ENCODE measurements at places on chromosomes 1 and 21.

DNA sequence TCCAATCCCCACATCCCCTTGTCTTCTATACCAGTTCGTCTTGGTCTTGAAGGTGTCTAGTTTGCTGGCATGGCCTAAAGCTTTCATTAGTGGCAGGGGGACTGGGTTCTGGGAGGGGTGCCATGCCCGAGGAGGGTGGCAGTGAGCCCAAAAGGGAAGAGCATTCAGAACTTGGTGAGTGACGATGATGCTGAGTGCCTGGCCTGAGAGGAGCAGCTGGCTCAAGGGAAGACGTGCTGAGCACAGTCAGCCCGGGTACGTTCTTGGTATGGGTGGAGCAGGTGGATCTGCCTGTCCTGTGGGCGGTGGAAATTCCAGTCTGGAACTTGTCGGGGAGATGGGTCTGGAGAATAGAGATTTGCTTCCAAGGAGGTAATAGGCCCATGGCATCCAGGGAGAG is 4.6 kb downstream of the FDPS start:
- DNase-seq = no peak

- DNase-seq = no peak
These were observed 1.0 kb upstream of the CRTC2 start for GRCh38 chr1:153959454-153959853.

GRCh38 chr1:201060586-201060985 is 37.1 kb upstream of the KIF21B start:
- no peak for DNase-seq

DNA sequence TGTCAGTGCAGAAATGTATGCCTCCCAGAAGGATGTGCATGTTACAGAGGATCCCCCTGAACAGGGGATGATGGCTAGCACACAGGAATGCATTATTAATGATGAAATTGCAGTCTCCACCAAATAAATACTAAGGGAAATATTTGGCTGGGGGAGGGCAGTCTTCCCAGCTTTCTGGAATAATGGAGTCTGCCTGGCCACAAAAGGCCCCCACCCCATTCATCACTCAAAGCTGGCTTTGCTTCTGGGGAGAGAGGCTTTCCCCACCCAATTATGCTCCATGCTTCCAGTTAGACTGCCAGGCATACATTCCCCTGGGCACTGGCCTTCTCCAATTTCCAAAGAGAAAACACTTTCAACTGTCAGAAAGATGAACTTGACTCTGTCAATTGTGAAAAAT is 302.7 kb downstream of the SIPA1L2 start:
- DNase-seq = no peak

DNA sequence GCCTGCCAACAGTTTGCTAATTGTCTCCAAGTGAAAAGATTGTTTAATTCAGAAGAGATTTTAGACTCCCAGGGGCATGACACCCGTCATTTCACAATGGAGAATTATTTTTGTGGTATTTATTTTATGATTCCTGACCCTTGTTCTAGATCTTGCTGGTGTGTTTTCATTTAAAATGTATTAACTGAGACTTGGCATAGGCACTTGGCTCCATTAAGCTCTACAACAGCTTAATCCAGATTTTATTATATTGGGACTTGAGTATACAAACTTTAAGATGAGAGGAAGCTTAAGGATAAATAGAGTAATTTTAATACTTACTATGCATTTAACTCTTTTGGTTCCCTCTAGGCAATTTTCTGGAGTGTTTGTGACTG is 101.3 kb upstream of the KCNE2 start:
- DNase-seq = no peak

DNA sequence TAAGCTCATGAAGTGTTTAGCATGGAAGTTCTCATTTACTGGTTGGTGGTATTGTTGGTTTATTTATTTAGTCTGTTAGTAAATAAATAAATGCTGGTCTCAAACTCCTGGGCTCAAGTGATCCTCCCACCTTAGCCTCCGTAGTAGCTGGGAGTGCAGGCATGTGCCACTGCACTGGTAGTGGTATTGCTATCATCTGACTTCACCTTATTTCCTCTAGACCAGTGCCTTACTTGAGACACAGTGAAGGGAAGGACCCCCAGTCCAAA is 1.4 kb upstream of the SLC2A1 start:
- DNase-seq = no peak

DNA sequence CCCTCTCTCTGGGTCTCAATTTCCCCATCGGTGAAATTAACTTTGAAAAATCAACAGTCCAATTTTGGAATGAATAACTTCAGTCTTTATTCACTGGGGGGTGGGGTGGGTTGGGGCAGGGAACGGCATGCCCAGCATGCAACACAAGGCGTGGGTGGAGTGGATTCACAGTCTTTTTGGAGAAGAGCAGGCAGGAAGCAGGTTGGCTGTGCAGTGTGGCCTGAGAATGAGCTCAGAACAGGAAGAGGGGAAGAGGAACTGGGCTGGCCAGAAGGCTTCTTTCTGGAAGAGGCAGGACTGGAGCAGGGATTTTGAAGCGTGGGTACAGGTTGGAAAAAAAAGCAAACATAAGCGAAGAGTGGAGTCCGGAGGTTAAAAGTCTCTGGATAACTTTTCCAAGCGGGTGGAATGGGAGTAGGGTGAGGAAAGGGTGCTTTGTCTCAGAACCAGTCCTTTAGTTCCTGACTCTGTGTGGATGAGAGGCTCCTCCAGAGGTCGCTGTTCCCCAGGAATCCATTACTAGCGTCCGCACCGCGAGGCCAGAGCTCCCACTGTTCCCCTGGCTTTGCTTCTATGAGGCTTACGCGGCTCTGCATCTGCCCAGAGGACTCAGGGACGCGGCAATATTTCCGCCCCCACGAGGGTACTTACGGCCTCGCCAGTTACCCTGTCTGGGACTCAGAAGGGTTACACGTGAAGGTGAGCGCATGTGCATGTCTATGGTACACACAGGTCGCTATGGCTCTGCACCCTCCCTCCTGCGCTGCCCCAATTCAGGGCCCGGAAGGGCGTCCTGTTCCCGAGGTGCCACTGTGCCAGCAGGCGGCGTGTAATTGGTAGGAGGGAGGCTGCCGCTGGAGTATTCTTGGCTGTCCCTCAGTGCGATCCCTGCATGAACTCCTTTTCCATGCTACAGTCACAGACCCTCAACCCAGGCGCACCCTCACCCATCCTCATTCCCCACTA is 5.5 kb upstream of the FOXD2 start:
- no peak for DNase-seq

DNA sequence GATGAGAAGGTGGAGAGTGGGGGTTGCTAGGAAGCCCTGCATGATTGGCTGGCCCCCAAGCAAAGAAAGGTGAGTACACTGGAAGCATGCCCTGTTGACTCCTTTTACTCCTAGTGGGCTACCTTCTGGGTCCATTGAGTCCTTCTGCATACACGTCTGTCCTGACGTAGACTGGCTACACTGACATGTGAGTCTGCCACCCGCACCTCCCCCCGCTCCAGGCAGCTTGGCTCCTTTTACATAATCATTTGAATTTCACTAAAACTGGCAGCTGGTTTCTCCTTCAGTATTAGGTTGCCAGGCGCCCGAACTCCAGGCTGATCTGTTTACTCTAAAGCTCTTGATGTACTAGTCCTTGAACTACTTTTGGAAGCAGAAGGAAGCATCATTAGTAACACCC is 8.7 kb downstream of the MRPS21 start:
- DNase-seq = no peak

GRCh38 chr1:31984419-31985347 is 29.0 kb upstream of the KHDRBS1 start:
- peak; percentile 10 for DNase-seq

DNA sequence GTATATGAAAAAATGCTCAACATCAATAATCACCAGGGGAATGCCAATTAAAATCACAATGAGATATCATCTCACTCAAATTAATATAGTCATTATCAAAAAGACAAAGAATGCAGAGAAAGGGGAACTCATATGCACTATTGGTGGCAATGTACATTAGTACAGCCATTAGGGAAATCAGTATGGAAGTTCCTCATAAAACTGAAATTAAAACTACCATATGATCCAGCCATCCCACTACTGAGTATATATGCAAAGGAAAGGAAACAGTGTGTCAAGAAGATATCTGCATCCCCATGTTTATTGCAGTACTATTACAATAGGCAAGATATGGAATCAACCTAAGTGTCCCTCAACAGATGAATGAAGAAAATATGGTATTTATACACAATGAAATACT is 32.1 kb upstream of the TEKT2 start:
- DNase-seq = no peak

DNA sequence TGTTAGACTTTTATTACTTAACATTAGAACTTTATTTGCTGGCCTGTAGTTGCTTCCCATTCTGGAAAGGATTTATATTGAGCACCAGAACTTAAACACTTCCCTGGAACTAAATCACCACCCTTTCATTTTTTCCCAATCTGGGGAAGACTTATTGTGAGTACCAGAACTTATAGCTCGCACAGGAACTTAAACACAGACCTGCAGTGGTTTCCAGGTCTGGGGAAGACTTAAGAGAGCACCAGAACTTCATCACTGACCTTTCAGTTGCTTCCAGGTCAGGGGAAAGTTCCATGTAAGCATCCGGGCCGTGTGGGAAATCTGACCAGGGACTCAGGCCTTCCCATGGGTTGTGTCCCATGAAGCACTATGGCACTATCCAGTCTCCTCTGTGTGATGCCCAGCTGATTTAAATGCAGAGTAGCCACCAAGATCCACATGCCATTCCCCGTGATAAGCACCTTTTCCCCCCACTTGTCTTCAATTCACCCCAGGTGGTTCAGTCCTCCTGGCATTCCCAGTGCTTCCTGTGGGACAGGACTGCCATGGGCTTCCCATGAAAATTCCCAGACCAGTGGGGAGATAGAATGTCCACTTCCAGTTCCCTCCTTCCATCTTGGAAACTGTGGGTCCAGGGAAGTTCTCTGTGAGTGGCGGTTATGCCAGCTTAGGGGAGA is 48.9 kb downstream of the C4BPA start:
- DNase-seq = no peak

GRCh38 chr1:69172003-69173000 is 395.4 kb upstream of the LRRC7 start:
- DNase-seq = no peak

- DNase-seq = no peak
These were observed 14.7 kb upstream of the SPOCD1 start for GRCh38 chr1:31830511-31830910.

DNA sequence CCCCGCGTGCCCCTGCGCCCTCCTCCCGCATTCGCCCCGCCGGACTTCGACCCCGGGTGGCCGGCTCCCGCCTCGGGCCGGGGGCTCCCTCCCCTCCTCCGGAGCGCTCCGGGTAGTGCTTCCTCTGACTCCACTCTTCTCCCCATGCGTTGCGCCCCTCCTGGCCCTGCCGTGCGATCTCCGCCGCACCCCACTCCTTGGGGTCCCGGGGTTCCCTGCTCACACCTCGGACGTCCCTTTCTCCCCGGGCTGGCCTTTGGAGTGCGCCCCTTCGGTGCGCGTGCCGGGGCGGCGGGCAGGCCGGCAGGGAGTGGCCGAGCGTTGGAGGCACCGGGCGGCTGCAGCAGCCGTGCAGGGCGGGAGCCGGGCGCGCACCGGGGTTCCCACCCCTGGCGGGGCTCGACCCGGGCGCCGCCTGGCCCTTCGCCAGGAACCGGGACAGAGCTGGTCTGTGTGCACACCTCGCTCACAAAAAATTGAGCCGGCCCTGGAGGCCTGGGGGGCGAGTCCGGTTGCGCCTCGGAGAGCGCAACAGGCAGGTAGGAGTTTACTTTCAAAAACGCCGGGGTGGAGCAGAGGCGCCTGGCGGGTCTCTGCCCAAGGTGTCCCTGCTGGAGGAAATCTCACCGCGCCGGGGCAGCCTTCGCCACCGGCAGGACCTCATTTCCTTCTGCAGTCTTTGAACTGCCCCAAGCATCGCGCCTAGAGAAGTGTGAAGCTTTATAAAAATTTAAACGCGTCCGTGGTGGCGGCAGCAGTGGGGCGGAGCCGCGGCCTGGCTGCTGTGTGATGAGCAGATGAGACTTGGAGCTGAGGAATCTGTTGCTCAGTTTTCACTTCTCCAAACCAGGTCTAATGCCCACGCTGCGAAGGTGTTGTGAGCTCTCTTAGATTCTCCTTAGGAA is 650 bp downstream of the VANGL1 start:
- no peak for DNase-seq

DNA sequence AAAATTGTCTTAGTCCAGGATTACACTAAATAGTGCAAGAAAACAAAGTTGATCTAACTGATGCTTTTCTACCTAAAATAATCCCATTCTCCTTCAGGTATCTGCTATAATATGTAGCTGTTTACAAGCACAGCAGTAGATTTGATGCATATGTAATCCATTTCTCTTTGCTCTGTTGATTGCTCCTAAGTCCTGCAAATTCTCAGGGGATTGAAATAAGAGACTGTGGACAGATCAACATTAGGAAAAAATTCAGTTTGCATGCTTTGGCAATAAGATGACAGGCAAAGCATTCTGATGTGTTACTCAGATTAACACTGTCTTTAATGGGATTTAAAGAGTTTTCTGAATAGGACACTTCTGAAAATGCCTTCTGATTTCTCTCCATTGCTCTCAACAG is 34.7 kb downstream of the RNF11 start:
- no peak for DNase-seq

Data from activated gamma-delta T cell treated with anti-CD3 and anti-CD28 coated beads, Interleukin-2, amount 50 U/mL, for 16 hours (primary cell).